Lung microvascular endothelial cell (primary cell): ENCODE measurements at places on chromosomes 6 and 20.

- DNase-seq = no peak
These were observed 97.7 kb downstream of the RFX6 start for GRCh38 chr6:116974526-116975316.

GRCh38 chr6:109896341-109896740, 81.8 kb upstream of the GPR6 start:
- no peak for DNase-seq

GRCh38 chr6:35500782-35501181, 3.9 kb upstream of the TEAD3 start:
- peak; percentile 28 for DNase-seq

DNA sequence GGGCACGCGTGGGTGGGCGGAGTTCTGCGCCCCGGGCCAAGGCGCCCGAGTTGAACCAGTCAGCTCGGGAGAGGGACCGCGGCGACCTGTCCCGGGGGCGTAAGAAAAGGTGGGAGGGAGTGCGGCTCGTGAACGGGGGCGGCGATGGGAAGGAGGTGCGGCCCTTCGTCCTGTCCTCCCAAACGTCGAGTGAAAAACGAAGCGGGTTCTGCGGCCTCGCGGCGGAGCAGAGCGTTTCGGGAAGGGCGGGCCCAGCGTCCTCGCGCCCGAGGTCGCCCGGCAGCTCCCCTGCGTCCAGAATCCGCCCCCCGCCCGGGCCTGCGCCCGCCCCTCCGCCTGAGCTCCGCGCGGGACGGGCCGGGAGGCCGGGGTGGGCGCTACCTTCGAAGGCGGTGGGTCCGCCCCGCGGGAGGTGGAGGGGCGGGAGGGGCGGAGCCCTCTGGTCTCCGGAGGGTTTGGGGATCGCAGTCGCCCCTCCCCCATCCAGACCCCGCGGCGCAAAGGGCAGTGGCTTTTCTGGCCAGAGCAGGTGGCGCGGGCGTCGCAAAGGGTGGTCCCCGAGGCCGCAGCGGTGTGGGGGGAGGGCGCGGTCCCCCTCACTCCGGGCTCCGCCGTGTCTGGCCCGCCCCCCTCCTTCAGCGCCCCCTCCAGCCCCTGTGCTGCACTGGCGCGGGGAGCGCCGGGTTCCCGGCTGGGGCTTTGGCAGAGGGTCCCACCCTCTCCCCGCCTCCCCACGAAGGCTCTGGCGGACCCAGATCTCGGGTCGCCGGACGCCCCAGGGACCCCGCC, 838 bp downstream of the STMN3 start:
- no peak for DNase-seq

DNA sequence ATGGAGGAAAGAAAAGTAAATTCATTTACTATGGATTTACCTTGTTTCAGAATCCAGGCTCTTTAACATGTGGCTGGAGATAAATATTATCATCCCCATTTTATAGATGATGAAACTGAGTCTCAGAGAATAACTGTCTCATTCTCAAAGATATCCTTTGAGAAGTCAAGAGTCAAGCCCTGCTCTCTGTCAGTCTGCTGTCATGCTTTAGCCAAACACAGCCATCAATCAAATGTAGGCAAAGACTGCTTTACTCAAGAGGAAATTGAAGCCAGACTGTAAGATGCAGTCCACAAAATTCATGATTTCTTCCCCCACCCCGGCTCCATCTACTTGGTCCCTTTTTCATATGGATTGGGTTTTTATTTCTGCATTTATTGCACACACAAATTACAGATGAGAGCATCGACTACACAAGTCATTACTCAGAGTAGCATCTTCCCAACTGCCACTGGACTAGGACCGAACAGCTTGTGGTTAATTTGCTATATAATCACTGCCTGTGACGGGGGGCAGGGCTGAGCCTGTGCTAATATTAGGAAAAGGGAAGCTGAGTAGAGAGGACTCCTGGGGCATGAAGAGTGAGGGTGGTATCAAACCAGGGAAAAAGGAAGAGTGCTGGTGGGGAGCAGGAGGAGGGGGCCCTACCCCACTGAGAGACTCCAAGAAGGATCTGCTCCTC, 102.7 kb upstream of the TOP1 start:
- no peak for DNase-seq

- DNase-seq = no peak
These were observed 38.6 kb downstream of the E2F3 start for GRCh38 chr6:20440296-20440695.
